Glutamatergic neuron (in vitro differentiated cells): ENCODE measurements at places on chromosomes 2 and 18.

GRCh38 chr18:24369426-24369825 lies 28.2 kb downstream of the OSBPL1A start:
- no peak for DNase-seq

- DNase-seq, result no peak
Observed at GRCh38 chr2:28617502-28618184, 121.8 kb downstream of the PLB1 start.

- DNase-seq, result no peak
Observed at GRCh38 chr2:19879120-19879519, 22.7 kb downstream of the TTC32 start.

DNA sequence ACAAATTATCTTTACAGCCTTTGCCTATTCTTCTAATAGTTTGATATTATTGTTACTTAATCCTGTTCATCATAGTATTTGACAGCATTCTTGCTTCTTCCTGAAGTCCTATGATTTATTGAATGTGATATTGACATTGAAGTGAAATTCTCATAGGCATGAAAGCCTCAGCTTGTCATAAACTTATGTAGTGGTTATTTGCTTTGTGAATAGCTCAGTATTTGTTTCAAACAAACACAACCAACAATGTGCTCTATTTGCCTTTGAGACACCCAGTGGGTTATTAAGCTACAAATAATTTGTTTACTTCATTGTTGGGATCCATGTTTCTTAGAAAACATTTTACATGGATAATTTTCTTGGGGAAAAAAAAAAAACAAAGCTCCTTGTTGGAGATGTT lies 57.2 kb downstream of the TTC39C start:
- DNase-seq, result no peak

DNA sequence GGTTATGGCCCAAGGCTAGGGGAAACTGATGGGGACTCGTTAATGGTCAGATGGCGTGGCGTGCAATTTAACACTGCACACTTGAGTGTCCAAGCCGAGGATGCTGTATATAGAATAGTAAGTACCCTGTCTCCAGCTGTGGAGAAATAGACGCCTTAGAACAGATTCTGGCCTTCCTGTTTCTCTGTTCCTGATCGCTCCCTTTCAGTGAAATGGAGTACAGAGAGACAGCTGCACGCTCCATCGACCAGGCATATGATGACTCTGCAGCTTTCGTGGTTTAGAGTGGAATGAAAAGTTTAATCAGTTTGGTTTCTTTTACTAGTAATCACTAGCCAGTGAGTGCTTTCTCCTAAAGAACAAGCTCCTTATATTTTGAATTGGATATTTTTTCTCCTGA lies 213.4 kb downstream of the NEDD4L start:
- peak; percentile 23 for DNase-seq

- DNase-seq, result peak; percentile 67
Observed at GRCh38 chr18:21599585-21600525, 649 bp downstream of the ESCO1 start.

GRCh38 chr2:96533292-96534073 lies 3.1 kb upstream of the ARID5A start:
- no peak for DNase-seq

DNA sequence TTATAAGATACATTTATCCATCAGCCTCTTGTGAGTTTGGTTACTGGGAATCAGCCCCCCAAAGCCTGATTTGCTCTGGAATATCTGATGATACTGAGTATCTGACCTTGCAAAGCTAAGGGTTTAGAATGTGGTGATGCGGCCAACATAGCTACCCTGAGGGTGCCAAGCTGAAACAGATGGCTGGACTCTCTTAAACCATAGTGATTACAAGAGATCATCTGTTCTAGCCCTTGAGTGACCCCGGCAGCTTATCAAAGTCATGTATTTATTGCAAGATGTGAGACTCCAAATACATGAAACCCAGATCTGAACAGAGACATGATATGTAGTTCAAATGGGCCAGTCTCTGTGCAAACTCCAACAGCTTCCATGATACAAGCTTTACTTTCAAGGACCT lies 78.2 kb upstream of the CABLES1 start:
- no peak for DNase-seq
